ENCODE measurements at places on chromosomes 7 and 10.

DNA sequence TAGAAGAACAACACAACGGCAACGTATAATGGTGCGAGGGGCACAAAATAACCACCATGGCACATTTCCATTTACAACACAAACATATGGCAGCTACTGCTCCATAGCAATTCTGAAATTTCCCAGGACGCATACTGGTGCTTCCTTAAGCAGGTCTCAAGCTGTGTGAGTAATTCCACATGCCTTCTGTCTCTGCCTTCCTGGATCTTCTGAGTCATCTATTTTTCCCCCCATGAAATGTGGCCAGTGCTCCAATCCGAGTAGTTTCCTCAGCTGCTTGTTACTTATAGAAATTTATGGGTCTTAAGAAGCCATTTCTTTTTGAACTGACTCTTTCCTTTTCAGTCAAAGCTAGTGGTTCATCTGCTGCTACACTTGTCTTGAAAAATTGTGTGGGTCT lies 256.6 kb upstream of the KLF6 start:
- DNase-seq: peak; percentile 19

- DNase-seq: no peak
Measured at GRCh38 chr7:132250480-132251326, 325.6 kb downstream of the PLXNA4 start.

DNA sequence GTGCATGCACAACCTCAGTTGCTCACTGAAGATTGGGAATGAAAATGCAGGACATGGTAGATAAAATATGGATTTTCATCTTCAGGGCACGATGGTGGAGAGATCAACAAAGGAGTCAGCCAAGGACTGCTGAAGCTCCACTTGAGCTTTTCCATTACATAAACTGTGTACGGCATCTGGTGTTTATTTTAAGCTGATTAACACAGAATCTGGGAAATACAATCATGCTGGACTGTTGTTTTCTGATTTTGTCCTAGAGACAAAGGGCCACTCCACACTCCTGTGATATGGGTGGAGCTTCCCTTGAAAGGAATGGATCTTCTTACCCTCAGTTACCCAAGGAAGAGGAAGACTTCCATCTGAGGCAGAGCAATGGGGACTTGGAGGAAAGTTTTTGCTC lies 120.6 kb downstream of the SAMD9 start:
- no peak for DNase-seq

DNA sequence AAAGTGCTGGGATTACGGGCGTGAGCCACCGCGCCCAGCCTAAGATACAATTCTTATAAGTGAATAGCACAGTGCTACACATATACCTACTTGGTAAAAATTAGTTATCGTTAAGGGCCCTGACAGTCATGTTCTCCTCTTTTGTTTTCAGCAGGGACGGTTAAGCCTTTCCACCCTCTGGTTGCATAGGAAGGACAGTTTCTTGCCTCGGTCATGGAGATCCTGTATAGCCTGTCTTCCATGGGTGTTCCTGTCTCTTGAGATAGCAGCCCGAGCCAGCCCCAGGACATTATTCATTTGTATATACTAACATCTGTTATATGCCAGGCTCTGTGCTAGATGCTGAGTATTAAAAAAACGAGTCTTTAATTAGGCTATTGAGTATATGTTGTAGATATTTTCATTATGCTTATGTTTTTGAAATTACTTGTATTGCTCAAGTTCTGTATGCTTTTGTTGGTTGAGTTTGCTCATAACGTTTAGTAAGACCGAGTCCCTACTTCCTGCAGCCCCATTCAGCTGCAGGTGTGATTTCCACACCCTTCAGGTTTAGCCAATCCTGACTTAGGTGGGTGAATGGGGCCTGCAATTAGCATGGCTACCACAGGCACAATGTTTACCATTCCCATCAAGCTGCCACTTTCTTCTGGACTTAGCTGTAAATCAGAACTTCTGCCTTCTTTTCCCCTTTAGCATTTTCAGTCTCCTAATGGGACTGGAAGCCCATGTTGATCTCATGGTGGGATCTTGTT lies 24.8 kb downstream of the CCSER2 start:
- no peak for DNase-seq

GRCh38 chr10:120610791-120611190 lies 153.8 kb downstream of the PLPP4 start:
- no peak for DNase-seq

DNA sequence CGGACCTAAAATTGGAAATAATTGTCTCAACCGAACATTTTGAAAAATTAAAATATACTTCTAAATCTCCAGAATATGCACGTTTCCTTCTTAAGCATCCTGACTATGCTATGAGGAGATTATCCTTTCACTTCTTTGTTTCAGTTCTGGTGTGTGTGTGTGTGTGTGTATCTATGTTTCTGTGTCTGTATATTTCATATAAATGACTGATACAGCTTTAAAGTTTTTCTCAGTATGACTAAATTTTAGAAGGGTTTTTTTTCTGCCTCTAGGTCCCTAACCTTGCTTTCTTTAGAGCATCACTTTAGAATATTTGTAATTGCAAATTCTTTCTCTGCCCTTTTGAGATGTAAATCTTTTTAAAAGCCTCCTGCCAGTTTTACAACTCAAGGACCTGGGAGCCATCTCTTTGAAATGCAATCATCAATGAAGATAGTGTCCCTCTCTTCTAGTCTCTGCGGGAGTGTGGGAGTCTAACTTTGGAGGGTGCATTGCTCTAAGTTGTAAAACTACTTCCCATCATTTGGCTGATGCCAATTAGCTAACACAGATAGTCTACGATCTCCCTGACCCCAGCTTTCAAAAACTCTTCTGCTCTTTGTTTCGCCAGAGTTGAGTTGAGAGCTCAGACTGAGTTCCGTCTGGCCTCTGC lies 782.0 kb upstream of the ZWINT start:
- DNase-seq: no peak
